ENCODE measurements at places on chromosomes 13 and 19. TPM values are rescaled to one million over a fixed set of nuclear protein-coding genes. Genes with fewer than 3 reads are reported as not detected.
A peak's percentile ranks its signal among the peaks of the same experiment; 100 is the strongest.

- no peak overlapping the region for H3K27ac ChIP-seq
- DNase-seq: no peak
- no peaks in the 10 kb centered on the region for H3K27me3 ChIP-seq
- no peak overlapping the region for H3K4me3 ChIP-seq
- no peaks in the 10 kb centered on the region for H3K4me1 ChIP-seq
These were observed 888.9 kb downstream of the SLITRK1 start for GRCh38 chr13:82993417-82993816.

DNA sequence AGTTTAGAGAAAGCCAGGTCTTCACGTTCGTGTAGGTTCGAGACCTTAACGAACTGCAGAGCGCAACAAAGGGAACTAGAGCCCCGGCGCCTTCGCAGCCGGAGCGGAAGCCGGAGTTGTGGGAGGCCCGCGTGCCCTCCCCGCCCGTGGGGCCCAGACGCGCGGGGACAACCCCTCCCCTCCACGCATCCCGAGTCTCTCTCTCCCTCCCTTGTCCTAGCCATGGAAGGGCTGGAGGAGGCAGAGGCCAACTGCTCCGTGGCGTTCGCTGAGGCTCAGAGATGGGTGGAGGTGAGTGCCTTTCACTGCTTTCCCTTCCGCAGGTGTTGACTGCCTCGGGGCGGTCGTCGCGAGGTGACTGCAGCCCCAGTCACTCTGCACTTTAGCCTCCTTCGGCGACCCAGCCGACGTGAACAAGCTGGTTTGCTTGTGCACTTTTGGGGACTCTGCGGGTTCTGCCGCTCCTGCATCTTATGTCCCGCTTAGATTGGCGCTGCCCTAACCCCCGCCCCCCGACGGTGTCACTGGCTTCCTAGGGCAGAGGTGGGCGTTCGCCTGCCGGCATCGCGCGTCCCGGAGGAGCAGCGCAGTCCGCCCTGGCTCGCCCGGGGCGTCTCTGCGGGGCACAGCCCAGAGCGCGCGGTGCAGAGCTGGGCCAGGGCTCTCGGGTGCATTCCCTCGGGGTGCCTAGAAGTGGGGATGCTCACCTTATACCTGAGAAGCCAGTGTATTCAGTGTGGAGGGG is 478 bp downstream of the LMO7 start:
- H3K27ac ChIP-seq: no peak overlapping the region
- DNase-seq: peak; percentile 24
- H3K4me1 ChIP-seq: no peaks in the 10 kb centered on the region
- H3K4me3 ChIP-seq: peak overlapping the region; percentile 68
- H3K27me3 ChIP-seq: no peaks in the 10 kb centered on the region
- H3K36me3 ChIP-seq: peaks cover 3% of the 10 kb centered on the region

GRCh38 chr13:47843005-47843404 is 158.1 kb downstream of the SUCLA2 start:
- H3K4me3 ChIP-seq: no peak overlapping the region
- peaks cover 13% of the 10 kb centered on the region for H3K4me1 ChIP-seq
- H3K27ac ChIP-seq: no peak overlapping the region
- DNase-seq: no peak
- H3K36me3 ChIP-seq: no peaks in the 10 kb centered on the region

CEACAM6 gene
- not detected for total RNA-seq

FUT6 gene
- total RNA-seq: not detected

OR10H1 gene
- not detected for total RNA-seq

KANK3 gene
- total RNA-seq: 1.2 TPM

KLK10 gene
- not detected for total RNA-seq
